ENCODE measurements at places on chromosomes 12 and 14. TPM values are rescaled to one million over a fixed set of nuclear protein-coding genes. Genes with fewer than 3 reads are reported as not detected.
A peak's percentile ranks its signal among the peaks of the same experiment; 100 is the strongest.

The DHRS4L2 gene
- total RNA-seq, result 8.2 TPM

The DHRS1 gene
- total RNA-seq, result 13.0 TPM

The LUM gene
- 449 TPM for total RNA-seq

The TPH2 gene
- 0.10 TPM for total RNA-seq

The ASB2 gene
- total RNA-seq, result 69.5 TPM

The FERMT2 gene
- total RNA-seq, result 124 TPM

The ANKRD33 gene
- total RNA-seq, result not detected

The TAS2R43 gene
- 20.5 TPM for total RNA-seq

The RTL1 gene
- 46.9 TPM for total RNA-seq

The OR6C2 gene
- total RNA-seq, result not detected

The ZNF410 gene
- total RNA-seq, result 62.0 TPM

The SLC25A47 gene
- total RNA-seq, result not detected

- peak; percentile 69 for DNase-seq
Observed at GRCh38 chr14:53304726-53305381, 151.7 kb upstream of the DDHD1 start.

DNA sequence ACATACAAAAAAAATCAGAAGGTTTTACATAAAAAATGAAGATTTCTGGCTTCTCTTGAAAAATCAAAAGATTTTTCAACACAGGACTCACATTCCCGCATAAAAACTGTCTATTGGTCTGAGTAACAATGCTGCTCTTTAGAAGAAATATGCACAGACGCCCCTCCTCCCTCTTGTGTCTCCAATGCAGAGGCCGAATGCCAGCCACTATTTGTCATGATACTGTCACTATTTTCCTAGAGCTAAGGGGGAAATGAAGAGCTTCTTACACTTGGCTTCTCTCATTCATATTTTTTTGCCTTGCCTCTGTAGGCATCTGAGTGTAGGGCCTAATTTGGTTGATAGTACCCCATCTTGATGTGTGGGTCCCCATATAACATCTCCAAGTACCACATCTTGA is 98.0 kb downstream of the BBS10 start:
- no peak for DNase-seq

- no peak for DNase-seq
Observed at GRCh38 chr12:52847335-52848102, 1.3 kb downstream of the KRT78 start.

GRCh38 chr14:77883131-77883846 is 83.4 kb downstream of the ADCK1 start:
- peak; percentile 60 for DNase-seq

GRCh38 chr14:97458661-97459579 is 661.7 kb downstream of the VRK1 start:
- peak; percentile 39 for DNase-seq

GRCh38 chr12:103854372-103854973 is 13.4 kb upstream of the NT5DC3 start:
- no peak for DNase-seq

- DNase-seq, result no peak
Observed at GRCh38 chr12:20089077-20089476, 279.3 kb upstream of the PDE3A start.

DNA sequence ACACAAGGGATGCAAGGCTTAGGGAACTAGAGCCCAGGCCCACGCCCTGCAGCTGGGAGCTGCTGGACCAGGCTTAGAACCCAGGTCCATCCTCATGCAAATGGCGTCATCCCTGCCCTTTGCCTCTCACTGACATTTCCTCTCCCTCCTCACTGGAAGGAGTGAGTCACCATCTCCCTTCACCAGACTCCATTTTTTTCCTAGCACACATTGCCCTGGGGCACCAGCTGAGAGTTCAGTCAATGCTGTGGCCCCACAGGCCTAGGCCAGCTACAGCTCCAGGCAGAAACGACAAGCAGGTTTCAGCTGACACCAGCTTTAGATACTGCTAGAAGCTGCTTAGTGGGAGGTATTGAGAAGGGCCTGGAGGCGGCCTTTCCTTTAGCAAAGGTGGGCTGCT is 98.9 kb downstream of the RIMBP2 start:
- DNase-seq, result no peak

DNA sequence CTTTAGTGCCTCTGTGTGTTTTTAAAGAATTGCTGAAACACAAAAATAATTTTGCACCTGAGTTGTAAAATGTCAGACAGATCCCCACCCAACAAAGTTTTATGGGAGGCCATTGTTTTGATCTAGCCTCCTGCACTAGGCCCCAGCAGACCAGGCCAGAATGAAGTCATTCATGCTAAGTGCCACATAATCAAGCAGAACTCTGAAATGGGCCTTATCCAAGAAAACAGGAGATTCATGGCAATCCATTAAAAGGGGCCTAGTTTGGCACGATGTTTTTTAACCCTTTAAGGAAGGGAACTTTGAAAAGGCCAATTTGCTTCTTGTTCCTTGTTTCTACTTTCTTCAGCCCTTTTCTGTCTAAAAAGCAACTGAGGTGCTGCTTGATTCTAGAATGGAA is 260.9 kb downstream of the ITPR2 start:
- DNase-seq, result peak; percentile 82

- DNase-seq, result peak; percentile 94
Observed at GRCh38 chr12:109949089-109949488, 47.1 kb downstream of the GIT2 start.

DNA sequence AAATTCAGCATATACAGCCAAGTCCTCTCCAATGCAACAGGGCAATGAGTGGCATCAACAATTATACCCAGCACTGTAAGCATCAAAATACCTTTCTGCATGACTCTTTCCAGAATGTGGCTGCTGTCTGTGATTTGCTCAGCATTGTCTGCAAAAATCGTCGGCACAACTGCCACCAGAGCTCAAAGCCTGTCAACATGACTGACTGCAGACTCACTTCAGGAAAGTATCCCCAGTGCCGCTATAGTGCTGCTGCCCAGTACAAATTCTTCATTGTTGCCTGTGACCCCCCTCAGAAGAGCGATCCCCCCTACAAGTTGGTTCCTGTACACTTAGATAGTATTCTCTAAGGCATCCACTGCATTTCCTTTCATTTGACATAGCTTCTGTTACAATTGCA is 735 bp downstream of the RNASE6 start:
- no peak for DNase-seq

- no peak for DNase-seq
Observed at GRCh38 chr12:12007001-12007712, 63.6 kb upstream of the BCL2L14 start.

DNA sequence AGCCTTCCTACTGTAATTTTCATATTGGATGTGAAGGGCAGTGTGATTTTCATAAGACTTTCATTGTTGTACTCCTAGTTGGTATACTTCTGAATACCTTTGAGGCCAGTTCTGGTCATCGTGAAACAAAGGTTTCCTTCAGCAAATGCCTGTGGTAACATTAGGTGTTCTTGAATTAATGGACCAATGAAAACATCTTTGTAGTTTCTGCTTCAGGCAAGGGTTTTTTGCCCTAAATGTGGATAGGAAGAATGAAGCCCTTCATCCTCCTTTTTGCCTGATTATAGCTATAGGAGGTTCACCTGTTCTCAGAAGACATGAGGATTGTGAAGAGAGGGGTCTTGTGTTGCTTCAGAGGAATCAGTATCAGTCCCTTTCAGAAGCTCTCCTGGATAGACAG is 60.7 kb downstream of the PTPN11 start:
- no peak for DNase-seq

GRCh38 chr12:124538194-124539082 is 29.0 kb downstream of the NCOR2 start:
- DNase-seq, result peak; percentile 70

DNA sequence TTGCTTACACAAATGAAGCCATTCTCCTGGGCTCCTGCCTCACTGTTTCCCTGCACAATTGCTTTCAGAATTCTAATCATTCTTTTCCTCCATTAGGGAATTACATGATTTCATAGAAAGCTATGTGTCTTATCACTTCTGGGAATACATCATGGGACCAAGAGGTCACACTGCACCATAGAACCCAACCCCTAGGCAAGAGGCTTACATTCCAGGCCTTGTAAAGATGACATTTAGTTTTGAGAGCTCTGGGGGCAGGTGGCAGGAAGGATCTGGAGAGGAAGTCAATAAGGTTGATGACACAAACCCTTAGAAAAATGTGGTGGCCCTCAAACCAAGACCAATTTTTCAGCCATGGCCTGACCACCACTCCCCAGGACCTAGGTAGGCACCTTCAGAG is 57.1 kb downstream of the NUAK1 start:
- DNase-seq, result no peak

DNA sequence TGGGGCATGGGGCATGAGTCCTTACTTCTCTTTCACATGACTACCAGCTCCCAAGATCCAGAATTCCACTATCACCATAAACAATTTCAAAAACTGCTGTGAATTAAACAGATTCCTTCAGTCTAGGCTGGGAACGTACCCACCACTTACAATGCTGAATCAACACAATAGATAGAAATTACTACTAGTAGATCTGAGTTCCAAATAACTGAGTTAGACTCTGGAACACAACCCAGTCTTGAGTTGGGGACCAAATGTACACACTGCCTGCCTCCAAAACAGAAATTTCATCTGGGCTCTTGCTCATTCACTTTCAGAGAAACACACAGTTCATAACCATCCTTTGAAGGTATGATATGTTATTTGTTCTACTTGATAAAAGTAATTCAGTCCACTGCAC is 8.9 kb downstream of the CORO1C start:
- DNase-seq, result no peak

DNA sequence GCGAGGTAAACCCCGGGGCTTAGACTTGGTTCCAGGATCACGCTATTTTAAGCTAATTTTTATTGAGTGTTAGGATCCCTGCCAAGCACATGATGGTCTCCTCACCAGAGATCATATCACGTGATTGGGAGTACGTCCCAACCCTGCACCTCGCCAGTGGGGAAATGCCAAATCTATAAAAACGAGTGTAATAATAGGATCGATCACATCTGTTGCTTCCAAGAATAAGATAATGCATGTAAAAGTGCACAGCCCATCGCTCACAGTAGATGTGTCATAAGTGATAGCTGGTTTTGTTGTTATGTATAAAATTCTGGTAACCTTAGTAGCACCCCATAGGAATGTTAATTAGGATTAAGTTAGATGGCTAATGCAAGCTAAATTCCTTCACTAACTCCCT is 581.0 kb upstream of the TMEM132C start:
- peak; percentile 21 for DNase-seq

DNA sequence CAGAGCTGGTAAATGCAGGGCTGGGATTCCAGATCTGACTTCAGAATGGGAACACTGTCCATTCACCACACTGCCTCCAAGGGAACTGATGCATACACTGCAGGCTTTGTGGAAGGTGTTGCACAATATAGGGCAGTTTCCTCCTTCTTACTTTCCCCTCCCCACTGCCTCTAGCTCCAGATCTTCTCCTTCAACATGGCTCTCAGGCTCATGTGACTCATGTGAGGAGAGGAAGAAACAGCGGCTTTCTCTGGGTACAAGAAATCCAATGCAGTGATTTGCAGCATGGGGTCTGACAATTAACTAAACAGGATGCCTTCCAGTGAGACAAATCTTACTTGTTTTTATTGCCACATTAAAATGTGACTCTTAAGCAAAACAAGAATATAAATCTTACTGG is 447.6 kb upstream of the CCDC196 start:
- DNase-seq, result peak; percentile 21

- no peak for DNase-seq
Observed at GRCh38 chr12:28121433-28121832, 68.8 kb upstream of the CCDC91 start.

DNA sequence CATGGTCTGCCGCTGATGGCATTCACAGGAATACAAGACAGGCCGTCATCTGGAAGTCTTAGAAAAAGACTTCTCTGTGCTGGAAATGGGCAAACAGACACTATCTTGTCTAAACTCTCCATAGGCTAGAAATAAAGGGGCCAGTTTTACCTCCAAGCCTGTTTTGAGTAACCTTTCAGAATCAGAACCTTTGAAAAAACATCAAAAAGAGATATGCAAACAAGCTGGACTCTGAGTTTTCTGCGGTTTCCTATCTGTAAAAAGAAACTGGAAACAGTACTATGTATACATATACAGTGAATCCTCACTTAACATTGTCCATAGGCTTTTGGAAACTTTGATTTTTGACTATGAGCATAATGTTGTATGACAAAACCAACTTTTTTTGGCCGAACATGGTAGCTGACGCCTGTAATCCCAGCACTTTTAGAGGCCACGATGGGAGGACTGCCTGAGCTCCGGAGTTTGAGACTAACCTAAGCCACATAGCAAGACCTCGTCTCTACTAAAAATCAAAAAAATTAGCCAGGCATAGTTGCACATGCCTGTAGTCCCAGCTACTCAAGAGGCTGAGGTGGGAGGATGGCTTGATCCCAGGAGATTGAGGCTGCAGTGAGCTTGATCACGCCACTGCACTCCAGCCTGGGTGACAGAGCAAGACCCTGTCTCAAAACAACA is 92.9 kb upstream of the MAX start:
- no peak for DNase-seq

- no peak for DNase-seq
Observed at GRCh38 chr14:65478596-65478995, 66.1 kb downstream of the FUT8 start.

GRCh38 chr14:98665007-98665406 is 607.0 kb downstream of the BCL11B start:
- DNase-seq, result no peak

GRCh38 chr12:33634544-33634943 is 194.9 kb upstream of the SYT10 start:
- no peak for DNase-seq

DNA sequence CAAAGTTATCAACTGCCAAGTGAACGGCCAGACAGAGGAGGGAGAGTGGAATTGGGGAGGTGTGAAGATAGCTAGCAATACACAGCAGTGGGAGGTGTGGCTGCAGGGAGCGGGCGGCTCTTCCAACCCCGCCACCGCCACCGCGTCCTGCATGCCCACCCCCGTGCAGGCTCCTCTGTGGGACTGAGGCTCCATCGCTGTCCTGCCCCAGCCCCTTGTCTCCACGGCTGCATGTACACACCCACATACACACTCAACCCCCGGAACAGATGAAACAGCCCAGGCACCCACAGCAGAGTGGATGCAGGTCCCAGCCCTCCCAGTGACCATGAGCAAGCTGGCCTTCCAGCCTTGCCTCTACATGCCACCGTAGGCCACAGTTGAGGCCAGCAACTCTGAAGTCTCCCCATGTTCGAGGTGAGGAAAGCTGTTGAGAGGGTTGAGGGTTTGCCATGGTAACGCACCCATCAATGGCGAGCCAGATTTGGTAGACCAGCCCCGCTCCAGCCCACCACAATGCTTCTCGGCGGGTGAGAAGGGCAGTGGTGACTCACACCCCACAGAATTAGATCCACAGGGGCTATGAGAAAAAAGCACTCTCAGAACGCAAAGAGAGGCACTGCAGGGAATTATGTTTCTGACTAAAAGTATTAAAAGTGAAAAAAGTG is 39.3 kb downstream of the PITPNM2 start:
- DNase-seq, result no peak

DNA sequence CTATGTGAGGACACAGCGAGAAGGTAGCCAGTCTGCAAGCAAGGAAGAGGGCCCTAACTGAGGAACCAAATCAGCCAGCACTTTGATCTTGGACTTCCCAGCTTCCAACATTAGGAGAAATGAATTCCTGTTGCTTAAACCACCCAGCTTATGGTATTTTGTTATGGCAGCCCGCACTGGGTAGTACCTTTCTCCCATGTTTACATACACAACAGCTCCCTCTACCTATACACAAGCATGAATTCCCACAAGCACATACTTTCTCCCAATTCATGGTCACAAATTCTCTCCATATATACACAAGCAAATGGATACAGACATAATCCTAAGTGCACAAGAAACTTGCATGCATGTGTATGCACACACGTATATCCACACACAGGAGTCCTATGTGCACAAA is 7.4 kb downstream of the ITGB7 start:
- no peak for DNase-seq

GRCh38 chr12:23834076-23834475 is 115.4 kb downstream of the SOX5 start:
- no peak for DNase-seq

Data from tongue (tissue), 3 donors.